Activated B cell treated with CpG ODN at 0.5 μM for 24 hours (primary cell): ENCODE measurements at places on chromosomes 6 and 20.

DNA sequence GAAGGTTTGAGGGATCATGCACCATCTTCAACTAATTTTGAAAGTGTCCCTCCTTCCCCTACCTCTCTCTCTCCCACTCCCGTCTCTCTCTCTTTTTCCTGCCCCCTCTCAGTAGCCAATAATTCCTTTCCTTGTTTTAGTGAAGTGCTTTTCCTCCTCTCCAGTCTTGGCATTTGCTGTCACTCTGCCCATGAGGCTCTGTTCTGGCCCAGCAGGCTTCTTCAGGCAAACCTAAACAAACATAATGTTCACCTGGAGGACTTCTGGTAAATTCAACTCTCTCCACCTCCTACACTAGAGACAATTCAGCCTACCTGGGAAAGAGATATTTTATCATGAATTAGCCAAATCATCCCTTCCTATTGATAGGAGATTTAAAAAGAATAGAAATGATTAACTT, 320.4 kb upstream of the RNF24 start:
- DNase-seq = no peak

- DNase-seq = no peak
Measured at GRCh38 chr6:105603788-105604586, 201.1 kb upstream of the PREP start.

DNA sequence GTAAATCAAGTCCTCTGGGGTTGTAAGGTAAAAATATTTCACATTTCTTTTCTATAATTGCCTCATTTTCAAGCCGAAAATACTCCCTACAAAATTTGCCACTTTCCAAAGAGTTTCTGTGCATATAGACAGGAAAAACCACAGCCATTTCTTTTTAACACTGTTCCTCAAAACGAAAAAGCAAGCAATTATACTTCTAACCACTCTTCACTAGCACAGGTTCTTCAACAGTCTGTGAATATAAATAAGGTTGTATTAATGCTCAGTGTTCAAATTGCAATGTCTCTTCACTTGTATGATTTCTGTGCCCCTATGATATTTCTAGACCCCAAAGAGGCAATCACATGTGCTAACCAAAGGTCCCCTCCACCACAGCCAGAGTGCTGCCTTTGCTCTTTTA, 206.0 kb downstream of the SIM1 start:
- DNase-seq = no peak

- no peak for DNase-seq
Measured at GRCh38 chr6:12355354-12355753, 65.2 kb downstream of the EDN1 start.

DNA sequence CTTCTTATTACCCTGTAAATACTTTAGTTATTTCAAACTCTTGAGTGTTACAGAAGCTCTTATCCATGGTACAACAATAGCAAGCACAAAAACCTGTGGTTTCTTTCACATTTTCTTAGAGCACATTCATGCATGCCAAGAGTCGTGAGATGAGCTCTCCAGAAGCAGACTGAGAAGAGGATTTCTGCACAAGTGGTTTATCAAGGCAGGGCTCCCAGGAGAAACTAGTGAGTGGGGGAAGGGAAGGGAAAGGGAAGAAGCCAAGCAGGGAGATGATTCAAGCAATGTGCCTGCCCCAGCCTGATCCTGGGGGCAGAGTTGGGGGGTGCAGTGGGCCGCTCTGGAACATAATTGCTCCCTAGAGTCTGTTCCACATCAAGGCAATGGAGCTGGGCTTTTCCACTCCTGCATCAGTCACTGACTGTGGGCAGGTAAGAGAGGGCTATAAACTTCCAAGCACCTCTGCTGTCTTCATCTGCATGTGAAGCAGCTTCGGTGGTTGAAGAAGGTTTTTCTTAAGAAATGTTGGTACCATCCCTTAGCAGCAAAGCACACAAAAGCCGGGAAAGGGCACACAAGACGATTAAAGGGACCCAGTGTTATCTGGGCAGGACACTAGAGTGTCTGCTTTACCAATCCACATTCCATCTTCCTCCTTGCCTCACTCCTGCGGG, 152.1 kb downstream of the PLCB4 start:
- DNase-seq = no peak

DNA sequence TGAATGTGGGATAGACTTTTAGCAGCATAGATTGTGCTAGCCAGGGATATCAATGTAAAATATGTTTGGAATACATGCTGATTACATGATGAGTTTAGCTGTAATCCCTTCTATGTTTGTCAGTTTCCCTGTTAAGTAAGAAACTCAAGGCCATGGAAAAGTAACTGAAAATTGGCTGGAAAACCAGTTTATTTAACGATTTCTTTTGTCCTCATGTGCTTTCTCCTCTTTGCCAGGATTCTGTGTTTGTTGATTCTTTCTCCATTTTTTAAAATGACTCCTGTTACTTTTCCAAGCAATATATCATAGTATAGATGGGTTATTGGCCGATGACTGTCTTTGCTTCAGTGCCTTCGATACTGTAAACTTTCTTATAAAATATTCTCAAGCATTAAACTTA, 87.5 kb downstream of the SAMD5 start:
- DNase-seq = no peak

GRCh38 chr6:75091467-75092190, 114.2 kb downstream of the COL12A1 start:
- DNase-seq = no peak

DNA sequence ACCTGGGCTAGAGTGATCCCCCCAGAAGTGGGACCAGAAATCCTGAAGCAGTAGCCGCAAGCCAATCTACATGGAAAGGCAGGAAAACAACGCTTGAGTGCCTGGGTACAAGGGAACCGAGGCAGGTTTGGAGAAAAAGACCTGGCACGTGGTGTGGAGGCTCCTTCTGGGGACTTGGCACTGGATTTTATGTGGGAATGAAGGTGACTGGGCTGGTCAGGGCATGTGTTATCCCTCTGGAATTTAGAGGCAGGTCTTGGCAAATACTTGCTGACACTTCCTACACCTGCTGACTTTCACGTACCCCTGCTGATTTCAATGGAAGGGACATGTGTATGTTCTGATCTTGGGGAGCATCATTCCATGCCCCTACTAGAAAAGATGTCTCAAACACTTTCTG, 25.0 kb upstream of the FAM217A start:
- no peak for DNase-seq

DNA sequence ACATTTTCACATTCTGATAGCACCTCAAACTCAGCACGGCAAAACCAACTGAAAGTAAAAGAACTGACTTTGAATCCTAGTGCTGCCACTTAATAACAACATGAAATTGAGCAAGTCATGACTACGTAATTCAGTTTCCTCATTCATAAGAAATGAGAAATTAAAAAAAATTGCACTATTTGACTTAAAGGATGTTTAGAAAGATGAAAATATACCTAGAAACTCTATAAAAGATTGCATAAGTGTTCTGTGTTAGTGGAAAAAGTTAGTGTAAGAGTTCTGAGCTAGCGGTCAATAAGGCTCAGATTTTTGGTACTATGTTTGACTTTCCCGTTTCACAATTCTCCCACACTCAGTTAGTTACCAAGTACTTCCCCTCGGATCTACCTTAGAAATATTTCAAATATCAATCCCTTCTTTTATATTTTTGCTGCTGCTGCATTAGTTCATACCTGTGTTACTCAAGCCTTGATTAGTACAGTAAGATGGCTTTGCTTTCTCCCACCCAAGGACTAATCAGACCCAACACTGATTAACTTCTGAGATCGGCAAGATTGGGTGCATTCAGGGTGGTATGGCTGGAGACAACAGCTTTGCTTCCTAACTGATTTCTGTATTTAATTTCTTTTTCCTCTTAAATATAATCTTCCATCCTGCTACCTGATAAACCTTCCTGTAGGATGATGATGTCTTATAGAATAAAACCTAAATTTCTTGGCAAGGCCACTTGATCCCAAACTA, 25.9 kb downstream of the ECHDC1 start:
- DNase-seq = no peak

GRCh38 chr20:61430228-61430624, 178.2 kb downstream of the CDH4 start:
- no peak for DNase-seq

DNA sequence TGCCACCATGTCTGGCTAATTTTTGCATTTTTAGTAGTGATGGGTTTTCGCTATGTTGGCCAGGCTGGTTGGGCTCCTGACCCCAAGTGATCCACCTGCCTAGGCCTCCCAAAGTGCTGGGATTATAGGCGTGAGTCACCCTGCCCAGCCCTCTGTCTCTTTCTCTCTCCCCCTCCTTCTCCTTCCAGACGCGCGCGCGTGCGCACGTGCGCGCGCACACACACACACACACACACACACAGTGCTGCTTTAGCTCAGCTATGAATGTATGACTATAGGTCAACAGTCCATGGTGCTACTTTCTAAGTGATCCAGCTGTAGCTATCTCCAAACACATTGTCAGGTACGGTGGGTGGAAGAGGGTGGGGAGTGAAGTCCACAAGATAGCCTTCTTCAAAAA, 449.5 kb downstream of the PHF3 start:
- no peak for DNase-seq

DNA sequence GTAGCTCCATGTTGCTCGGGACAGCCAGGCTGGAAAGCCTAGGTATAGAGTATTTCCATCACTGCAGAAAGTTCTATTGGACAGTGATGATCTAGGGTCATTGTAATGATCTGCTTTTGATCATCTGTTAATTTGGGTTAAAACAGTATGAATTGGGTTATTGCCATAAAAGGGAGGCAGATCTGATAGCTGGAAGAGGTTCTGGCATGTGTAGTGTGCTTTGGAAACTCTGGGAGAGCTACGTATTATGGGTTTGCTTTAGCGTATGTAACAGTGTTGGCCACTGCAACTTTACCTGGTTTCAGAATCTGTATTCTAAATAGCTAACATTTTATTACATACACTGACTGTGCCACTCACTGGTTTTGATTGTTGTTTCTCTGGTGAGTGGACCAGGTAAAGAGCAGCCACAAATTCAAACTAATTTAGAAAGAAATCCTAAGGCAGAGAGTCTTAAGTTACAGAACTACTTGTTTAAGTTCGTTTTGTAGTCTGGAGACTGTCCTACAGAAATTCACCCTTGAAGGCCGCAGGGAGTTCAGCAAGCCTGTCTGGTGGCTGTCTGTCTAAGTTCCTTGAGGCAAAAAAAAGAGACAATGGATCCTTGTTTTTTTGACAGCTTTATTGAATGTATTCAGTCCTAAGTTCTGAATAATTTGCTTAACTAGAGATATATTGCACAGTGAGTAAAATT, 300.3 kb downstream of the PRL start:
- no peak for DNase-seq

GRCh38 chr6:148324297-148324985, 18.2 kb upstream of the SASH1 start:
- no peak for DNase-seq

- no peak for DNase-seq
Measured at GRCh38 chr6:107655864-107656263, 165.9 kb downstream of the SOBP start.

DNA sequence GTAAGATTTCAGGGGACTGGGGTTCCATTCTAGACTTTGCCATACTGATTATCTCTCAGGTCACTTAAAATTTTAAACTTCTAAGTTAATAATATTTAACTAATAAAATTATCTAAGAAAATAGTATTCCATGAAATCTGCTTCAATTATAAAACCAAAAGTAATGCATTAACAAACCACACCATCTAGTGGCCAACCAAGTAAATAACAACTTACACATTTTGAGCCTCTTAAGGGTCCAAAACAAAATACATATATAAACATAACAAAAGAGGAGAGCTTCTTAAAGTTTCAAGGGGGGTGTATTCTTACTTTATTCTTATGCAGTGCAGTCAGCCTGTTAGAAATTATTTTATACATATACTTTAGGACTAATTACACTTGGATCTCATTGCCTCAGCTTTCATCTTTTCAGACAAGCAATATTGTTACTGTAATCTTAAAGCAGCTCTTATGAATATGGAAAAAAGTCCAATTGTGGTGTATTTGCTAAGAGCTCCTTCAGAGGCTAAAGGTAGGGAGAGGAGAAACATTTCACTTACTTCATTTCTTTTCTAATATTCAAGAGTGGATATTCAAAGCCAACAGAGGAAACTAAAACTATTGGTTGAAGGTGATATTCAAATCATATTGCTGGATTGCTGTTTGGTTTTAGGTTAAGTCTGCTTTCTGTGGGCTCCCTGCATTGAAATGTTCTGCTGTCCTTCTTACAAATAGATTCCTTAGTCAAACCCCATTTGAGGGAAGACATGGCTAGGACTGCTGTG, 199.7 kb upstream of the SIM1 start:
- DNase-seq = no peak

DNA sequence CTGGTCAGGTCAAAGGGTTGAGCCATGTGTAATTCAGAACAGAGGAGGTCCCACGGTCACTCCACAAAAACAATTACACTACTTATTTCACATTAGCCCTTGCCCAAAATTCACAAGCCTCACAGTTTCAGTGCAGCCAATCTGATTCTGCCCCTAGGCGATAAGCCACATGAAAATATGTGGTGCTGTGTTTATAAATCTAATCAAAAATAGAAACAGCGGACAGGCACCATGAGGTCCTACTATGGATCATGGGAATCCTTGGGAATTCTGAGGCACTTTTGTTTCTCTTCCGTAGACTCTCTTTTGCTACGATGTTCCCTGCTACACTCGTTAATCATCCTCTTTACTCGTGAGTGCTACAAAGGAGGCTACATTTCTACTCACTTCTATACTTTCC, 476.1 kb downstream of the TFAP2A start:
- DNase-seq = no peak

DNA sequence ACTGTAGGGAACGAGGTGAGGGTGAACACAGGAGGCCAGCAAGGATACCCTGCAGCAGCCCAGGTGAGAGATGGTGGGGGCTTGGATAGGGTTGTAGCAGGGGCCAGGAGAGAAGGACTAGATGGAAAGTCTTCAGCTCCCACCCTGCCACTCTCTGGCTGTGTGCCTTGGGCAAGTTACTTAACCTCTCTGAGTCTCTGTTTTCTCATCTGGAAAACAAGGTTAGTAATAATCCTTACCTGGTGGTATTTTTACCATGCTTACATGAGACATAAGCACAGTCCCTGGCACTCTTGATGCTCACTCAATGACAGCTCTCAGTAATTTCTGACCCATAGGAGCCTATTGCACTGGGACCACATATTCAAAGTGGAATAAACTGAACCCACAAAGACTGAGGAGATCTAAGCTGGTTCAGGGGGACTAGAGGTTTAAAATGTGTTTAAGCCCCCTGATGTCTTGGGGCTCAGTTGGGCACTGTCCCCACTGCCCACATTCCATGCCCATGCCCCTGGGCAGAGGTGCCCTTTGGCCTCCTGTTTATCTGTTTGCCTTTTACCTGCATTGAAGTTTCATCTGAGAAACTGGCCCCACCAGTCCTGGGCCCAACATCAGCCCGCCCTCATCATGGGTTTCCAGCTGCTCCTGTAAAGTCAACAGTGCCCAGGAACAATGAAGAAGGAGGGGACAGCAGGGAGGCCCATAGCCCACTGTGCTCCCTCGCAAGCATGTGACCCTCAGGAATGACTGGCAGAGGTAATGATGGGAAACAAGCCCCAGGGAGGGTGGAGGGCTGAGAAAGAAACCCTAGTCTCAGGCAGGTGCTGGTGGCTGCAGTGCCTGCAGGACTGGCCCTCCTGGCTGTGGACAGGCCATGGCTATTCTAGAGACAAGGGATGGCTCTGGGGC, 104.0 kb downstream of the VEGFA start:
- no peak for DNase-seq

- DNase-seq = no peak
Measured at GRCh38 chr6:168838037-168838399, 397.0 kb downstream of the SMOC2 start.
